ENCODE measurements at places on chromosomes 5 and 9.

DNA sequence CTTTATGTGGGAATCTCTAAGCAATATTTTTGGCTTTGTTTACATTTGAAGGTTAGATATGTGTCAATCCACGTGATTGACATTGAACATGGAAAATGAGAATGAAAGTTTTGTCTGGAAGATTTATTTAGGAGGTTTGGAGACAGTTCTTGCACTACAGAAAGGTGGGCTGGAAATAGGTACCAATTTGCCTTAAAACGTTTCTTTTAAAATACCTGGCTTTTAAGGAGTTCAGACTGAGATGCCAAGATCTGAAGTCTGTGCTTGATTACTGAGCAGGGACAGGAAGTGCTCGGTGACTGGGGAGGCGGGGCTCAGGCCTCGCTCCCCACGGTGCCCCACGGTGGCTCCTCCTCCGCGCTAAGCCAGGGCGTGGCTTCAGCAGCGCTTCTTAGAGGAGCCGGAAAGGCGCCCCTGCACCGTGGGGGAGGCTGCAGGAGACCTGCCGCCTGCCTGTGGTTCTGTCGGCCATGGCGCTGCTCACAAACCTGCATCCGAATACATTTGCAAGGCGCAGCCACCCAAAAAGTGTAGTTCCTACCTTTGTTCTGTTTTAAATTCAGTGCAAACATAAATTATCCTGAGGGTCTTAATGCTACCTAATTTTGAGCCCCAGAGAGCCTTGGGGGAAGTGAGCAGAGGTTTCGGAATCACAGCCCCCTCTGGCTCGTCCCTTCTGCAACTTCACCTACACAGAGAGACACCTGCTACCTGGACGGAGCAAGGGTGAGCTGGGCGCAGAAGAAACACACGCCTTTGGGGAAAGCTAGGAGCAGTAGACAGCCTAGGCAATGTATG is 49.2 kb downstream of the USP20 start:
- peaks cover 36% of the 10 kb centered on the region for H3K4me1 ChIP-seq
- peak; percentile 59 for DNase-seq
- peak overlapping the region; percentile 75 for H3K27ac ChIP-seq
- H3K4me3 ChIP-seq = peak overlapping the region; percentile 60

DNA sequence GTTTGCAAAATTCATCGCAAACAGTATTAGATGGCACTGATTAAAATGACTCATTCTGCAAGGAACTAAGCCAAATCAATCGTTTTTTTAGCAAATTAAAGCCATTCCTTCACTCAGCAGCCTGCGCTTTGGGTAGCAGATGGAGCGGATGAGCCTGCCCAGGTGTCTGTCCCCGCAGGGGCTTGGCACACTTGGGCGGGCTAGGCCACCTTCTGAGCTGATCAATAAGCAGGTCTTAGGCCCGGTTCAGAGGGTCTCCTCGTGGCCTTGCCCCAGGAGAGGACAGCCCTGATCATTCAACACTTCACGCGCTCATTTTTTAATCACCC is 78.0 kb upstream of the FCN1 start:
- no peak for DNase-seq
- no peak overlapping the region for H3K27ac ChIP-seq
- H3K27me3 ChIP-seq = no peaks in the 10 kb centered on the region
- no peaks in the 10 kb centered on the region for H3K4me1 ChIP-seq
- H3K36me3 ChIP-seq = no peaks in the 10 kb centered on the region
- no peak overlapping the region for H3K4me3 ChIP-seq

GRCh38 chr5:136809382-136809781 is 444.0 kb upstream of the TRPC7 start:
- H3K36me3 ChIP-seq = no peaks in the 10 kb centered on the region
- H3K27ac ChIP-seq = no peak overlapping the region
- no peak overlapping the region for H3K4me3 ChIP-seq
- H3K4me1 ChIP-seq = no peaks in the 10 kb centered on the region
- H3K27me3 ChIP-seq = no peaks in the 10 kb centered on the region

GRCh38 chr5:53472279-53472678 is 8.2 kb upstream of the FST start:
- no peak overlapping the region for H3K4me3 ChIP-seq
- H3K36me3 ChIP-seq = no peaks in the 10 kb centered on the region

GRCh38 chr5:1041225-1042143 is 32.9 kb downstream of the NKD2 start:
- no peaks in the 10 kb centered on the region for H3K36me3 ChIP-seq
- no peak overlapping the region for H3K4me3 ChIP-seq
- no peak overlapping the region for H3K27ac ChIP-seq
- H3K4me1 ChIP-seq = no peaks in the 10 kb centered on the region
- no peaks in the 10 kb centered on the region for H3K27me3 ChIP-seq

GRCh38 chr5:142495531-142495930 is 170.7 kb upstream of the SPRY4 start:
- H3K4me1 ChIP-seq = peaks cover 41% of the 10 kb centered on the region
- no peak for DNase-seq
- H3K27me3 ChIP-seq = no peaks in the 10 kb centered on the region
- no peaks in the 10 kb centered on the region for H3K36me3 ChIP-seq
- peak overlapping the region; percentile 0 for H3K27ac ChIP-seq

DNA sequence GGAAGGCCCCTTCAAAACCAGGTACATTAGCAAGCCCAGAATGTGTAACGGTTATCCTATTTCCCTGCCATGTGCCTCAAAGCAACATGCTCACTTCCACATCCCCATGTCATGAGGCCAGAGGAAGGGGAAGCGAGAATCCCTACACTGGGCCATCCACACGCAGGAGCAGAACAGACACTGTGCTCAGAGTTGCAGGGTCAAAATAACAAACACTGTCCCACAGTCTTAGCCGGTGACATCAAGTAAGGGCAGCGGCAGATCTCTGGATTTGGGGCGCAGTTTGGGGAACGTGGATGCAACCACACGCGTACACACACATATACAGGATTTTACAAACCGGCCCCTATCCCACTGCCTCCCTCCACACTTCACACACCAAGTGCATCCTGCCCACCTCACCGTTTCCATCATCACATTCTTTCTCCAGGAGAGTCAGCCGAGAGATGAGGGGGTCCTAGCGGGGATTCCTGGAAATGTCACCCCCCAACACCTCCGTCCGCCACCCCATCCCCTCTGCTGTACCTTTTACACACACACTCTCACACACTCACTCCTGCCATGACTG is 776 bp downstream of the APBA1 start:
- H3K4me1 ChIP-seq = peaks cover 6% of the 10 kb centered on the region
- H3K4me3 ChIP-seq = peak overlapping the region; percentile 95
- H3K36me3 ChIP-seq = no peaks in the 10 kb centered on the region
- peak overlapping the region; percentile 48 for H3K27ac ChIP-seq
- no peaks in the 10 kb centered on the region for H3K27me3 ChIP-seq

GRCh38 chr5:93477816-93478215 is 103.2 kb downstream of the NR2F1-AS1 start:
- no peaks in the 10 kb centered on the region for H3K36me3 ChIP-seq
- H3K27ac ChIP-seq = no peak overlapping the region
- H3K4me3 ChIP-seq = no peak overlapping the region
- DNase-seq = no peak
- H3K4me1 ChIP-seq = no peaks in the 10 kb centered on the region
- H3K27me3 ChIP-seq = no peaks in the 10 kb centered on the region

DNA sequence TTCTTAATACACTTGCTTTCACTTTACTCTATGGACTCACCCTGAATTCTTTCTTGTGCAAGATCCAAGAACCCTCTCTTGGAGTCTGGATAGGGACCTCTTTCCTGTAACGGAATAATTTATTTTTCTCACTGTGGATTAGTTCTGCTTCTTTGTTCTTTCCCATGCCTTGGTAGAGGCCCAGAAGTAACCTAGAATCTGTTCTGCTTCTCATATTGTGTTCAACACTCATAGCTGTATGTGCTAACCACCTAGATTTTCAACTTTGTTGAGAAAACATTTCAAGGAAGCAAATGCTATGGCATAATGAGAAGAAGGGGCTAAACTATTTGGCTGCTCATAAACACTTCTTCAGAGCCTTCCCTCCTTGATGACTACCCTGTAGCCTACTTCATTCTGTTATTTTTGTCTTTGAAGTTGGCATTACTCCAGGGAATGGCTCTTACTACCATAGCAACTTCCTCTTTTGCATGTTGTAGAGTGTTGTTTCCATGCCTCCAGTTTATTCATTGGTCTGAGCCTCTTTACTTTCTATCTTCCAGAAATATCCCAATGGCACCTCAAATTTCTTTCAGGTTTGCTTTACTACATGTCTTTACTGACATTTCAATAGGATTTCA is 74.3 kb downstream of the KIAA0825 start:
- H3K4me3 ChIP-seq = no peak overlapping the region
- DNase-seq = no peak
- no peaks in the 10 kb centered on the region for H3K36me3 ChIP-seq
- H3K27me3 ChIP-seq = no peaks in the 10 kb centered on the region
- H3K27ac ChIP-seq = no peak overlapping the region

- no peaks in the 10 kb centered on the region for H3K27me3 ChIP-seq
- no peaks in the 10 kb centered on the region for H3K4me1 ChIP-seq
- H3K27ac ChIP-seq = no peak overlapping the region
- H3K4me3 ChIP-seq = no peak overlapping the region
- DNase-seq = no peak
Measured at GRCh38 chr5:143284521-143284920, 119.0 kb downstream of the NR3C1 start.

GRCh38 chr9:74691058-74691457 is 193.9 kb downstream of the RORB start:
- H3K4me1 ChIP-seq = no peaks in the 10 kb centered on the region
- H3K27ac ChIP-seq = no peak overlapping the region
- H3K36me3 ChIP-seq = no peaks in the 10 kb centered on the region
- no peak overlapping the region for H3K4me3 ChIP-seq

DNA sequence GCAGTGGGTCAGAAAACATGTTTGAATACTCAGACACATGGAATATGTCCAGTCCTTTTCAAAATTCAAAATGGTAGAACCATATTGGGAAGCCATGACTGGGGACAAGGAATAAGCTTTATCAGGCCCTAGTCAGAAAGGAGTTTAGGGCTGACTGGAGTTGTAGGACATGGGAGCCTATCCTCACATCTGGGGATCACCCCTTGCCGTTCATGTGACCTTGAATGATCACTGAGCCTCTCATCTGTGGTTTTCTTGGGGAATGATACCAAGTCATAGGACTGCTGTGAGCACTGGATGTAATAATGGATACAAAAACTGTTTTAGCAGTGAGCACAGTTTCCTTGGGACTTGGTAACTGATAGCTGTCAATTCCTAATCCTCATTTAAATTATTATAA is 84.7 kb downstream of the IQGAP2 start:
- no peak overlapping the region for H3K4me3 ChIP-seq
- no peak overlapping the region for H3K27ac ChIP-seq
- H3K4me1 ChIP-seq = no peaks in the 10 kb centered on the region
- no peak for DNase-seq
- no peaks in the 10 kb centered on the region for H3K27me3 ChIP-seq

DNA sequence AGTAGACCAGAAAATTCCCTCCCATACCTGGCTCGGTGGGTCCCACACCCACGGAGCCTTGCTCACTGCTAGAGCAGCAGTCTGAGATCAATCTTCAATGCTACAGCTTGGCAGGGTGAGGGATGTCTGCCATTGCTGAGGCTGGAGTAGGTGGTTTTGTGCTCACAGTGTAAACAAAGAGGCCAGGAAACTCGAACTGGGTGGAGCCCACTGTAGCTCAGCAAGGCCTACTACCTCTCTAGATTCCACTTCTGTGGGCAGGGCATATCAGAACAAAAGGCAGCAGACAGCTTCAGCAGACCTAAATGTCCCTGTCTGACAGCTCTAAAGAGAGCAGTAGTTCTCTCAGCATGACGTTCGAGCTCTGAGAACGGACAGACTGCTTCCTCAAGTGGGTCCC is 5.6 kb upstream of the GZMA start:
- H3K27ac ChIP-seq = no peak overlapping the region
- H3K27me3 ChIP-seq = no peaks in the 10 kb centered on the region
- no peaks in the 10 kb centered on the region for H3K4me1 ChIP-seq
- no peaks in the 10 kb centered on the region for H3K36me3 ChIP-seq
